Retinal pigment epithelial cell (primary cell): ENCODE measurements at places on chromosomes 2 and 18.

GRCh38 chr2:53202063-53202462 is 565.5 kb upstream of the CHAC2 start:
- peak; percentile 57 for DNase-seq

GRCh38 chr2:10345813-10346212 is 43.1 kb downstream of the HPCAL1 start:
- DNase-seq, result no peak

- no peak for DNase-seq
Observed at GRCh38 chr2:15939854-15940660, at the start of gene MYCN. Gene MYCN (plus strand): TSS chr2:15940550. CDS start chr2:15942065, 1,515 bp downstream.

- peak; percentile 61 for DNase-seq
Observed at GRCh38 chr2:216315802-216316603, 56.3 kb downstream of the MARCHF4 start.

DNA sequence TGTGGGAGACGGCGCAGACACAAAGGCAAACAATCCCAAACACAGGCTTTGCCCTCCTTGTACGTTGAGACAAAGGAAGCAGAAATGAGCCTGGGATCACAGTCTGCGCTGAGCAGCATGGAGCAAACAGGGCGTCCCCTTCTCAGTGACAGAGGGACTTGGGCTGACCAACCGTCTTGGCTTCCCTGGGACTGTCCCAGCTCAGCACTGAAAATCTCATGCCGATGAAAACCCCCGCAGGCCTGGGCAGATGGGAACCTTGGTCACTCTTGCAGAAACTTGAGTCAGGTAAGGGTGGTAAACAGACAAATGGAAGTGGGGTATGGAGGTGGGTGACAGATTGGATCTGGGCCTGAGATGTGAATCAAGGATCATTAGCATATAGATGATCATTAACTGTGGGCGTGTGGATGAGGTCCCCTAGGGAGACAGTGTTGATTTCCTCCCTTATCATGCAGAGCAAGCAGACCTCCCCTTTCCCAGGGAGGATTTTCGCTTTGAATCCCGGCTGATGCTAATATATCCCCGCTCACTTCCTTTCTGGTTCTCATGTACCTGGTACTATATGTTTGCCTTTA is 19.1 kb upstream of the SH3BP4 start:
- DNase-seq, result no peak

DNA sequence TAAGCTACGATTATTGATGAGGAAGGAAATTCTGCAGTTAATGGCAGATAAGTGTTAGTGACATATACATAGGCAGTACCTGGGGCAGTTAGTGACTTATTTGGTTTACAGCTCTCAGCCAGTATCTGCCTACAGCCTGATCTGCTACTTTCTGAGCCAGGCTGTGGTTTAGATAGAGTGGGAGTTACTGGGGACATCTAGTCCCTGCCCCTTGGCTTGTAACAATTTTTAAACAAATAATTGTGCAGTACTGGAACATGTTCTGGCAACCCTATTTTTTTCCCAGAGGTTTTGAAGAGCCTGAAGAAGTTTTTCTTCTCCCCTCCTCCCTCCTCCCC is 2.3 kb downstream of the KIF5C start:
- DNase-seq, result no peak

DNA sequence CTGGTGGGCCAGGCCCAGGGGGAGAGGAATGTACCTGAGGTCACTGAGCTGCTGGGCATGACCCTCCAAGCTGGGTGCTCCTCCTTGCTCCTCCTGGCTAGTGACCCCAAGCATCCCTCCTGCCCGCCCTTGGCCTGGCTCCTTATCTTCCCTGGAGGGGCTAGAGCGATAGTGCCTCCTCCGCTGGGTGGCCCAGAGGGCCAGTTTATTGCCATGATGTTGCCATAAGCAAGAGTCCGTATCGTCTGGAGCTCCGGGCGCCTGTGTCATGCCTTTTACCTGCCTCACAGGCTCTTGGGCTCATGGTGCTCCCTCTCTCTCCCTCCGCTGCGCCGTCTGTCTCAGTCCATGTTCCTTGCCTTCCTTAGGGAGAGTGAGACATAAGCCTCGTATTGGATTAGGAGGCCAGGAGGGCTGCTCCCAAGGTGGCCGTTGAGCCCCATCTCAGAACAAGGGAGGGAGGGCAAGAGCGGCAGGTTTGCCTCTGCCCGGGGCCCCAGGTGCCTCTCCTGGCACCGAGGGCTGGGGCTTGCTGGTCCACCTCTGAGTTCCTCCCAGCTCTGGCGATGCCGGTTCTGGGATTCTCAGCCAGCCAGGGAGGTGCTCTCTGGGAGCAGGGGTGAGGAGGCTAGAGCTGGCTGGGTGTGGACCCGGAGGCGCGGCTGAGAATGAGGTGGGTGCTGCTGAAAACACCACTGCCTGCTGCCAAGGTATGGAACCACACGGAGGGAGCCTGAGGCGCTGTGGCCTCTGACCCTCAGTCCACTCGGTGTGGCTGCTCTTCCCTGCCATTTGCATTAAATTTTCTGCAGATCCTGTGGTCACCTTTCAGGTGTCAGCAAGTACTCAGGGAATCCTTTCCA is 22.6 kb downstream of the KCNIP3 start:
- no peak for DNase-seq

DNA sequence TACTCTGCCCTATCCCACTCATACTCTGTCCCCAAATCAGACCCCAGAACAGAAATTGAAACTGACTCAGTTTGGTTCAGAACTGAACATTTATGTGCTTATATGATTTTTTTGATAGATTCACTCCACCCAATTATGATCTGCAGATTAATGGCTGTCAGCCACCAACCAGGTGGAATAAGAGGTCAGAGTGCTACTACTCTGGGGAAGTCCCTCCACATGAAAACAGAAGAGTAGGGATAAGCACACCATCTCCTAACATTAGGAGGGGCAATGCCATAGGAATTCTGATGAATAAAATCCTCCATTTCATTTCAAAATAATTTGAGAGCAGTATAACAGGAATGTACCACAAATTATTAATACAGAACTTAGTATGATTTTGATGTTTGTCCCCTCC is 36.3 kb upstream of the UGP2 start:
- DNase-seq, result no peak
